Motor neuron (in vitro differentiated cells): ENCODE measurements at places on chromosomes 1 and 21. TPM values are rescaled to one million over a fixed set of nuclear protein-coding genes. Genes with fewer than 3 reads are reported as not detected.
A peak's percentile ranks its signal among the peaks of the same experiment; 100 is the strongest.

DNA sequence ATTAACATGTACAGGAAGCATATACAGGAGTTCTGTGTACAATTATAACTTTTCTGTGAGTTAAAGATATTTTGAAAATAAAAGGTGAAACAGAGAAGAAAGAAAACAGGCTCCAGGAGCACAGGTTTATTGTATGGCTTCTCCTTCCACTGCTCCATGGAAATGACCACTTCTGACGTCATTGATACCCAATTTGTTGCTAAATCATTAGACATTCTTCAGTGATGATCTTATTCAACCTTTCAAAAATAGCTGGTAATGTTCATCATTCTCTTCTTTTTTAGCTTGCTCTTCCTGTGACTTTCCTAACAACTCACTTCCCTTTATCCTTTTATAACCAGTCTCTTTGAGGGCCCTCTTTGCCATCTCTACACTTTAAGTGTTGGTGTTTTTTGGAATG, 77.8 kb downstream of the KCNK2 start:
- no peak for ATAC-seq

- ATAC-seq, result no peak
Observed at GRCh38 chr1:147729315-147729714, 31.1 kb downstream of the GJA5 start.

DNA sequence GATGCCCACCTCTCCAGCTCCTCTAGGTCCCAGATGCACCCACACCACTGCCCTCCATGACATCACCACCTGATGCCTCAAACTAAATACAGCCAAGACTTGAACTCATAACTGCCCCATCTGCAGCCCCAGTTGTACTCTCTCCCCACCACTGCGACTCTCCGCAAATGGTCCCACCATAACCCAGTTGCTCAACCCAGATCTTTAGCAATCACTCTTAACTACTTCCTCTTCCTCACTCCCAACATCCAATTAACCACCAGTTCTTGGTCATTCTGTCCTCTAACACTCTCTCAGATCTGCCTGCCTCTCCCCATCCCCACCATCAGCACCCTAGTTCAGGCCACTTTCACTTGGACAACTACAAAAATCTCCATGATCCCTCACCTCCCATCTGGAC, 36.8 kb upstream of the PLA2G2C start:
- no peak for ATAC-seq

GRCh38 chr1:246784621-246785493, 60.6 kb downstream of the SCCPDH start:
- ATAC-seq, result peak; percentile 35

- ATAC-seq, result peak; percentile 61
Observed at GRCh38 chr1:97332716-97333115, 588.1 kb downstream of the DPYD start.

DNA sequence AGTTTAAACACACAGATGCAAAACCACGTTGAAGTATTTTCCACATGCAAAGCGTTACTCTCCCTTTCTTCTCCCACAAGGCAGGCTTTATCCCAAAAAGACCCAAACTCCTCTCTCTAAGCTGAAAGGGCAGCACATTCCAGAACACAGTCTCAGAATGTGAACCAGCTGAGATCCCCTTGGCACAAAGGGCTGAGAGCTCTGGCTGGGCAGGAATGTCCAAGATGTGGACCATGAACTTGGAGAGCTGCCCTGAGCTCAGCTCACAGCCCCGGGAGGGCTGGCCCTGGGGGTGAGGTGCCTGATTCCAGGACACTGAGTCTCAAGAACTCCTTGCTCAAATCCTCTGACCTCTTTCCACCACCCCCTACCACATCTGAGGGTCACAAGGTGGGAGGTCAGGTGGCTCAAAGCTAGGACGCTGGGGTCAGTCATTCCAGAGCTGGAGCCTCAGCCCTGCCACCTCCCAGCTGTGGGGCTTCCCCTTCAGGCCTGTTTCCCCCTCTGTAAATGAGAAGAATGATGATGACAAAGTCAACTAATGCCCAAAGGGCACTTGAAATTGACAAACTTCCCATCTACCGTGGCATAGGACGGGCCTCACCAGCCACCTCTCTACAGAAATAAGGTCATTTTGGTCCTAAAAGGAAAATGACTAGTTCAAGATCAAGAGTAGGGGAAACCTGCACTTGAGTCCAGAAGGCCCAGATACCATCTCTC, 11.5 kb downstream of the ALDH4A1 start:
- ATAC-seq, result no peak

DNA sequence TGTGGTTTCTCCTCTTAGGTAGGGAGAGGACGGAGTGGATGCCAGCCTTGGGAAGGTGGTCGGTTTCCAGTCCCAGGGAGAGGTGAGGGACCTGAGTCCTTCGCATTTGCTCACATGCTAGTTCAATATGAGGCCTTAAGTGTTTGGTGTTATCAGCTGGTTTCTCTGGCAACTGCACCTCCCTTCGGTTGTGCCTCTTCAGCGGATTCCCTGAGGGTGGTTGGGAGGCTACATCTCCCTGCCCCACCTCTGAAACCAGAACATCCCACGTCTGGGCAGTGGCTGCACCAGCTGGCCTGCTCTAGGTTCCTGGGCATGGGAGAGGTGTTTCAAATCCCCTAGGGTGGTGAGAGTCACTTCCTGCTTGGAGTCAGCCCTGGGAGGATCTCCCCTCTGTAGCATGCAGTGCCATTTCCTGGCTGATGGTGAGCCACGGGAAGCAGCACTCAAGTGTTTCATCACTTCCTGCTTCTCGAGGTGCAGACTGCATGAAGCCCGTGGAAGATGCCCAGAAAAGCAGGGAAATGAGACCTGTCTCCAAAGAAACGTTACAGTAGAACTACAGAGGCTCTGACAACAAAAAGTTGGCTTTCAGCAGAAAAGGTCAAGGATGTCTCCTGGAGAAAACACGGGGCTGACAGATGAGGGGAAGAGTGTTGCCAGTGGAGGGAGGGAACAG, 4.5 kb downstream of the TMEM125 start:
- peak; percentile 28 for ATAC-seq

Gene ETV3L
- total RNA-seq, result 0.05 TPM in 1 of 2 replicates, not detected in the other

Gene ABCA4
- total RNA-seq, result 1.8 and 3.6 TPM in 2 replicates

GRCh38 chr1:67629370-67630075, 55.5 kb upstream of the GADD45A start:
- no peak for ATAC-seq

DNA sequence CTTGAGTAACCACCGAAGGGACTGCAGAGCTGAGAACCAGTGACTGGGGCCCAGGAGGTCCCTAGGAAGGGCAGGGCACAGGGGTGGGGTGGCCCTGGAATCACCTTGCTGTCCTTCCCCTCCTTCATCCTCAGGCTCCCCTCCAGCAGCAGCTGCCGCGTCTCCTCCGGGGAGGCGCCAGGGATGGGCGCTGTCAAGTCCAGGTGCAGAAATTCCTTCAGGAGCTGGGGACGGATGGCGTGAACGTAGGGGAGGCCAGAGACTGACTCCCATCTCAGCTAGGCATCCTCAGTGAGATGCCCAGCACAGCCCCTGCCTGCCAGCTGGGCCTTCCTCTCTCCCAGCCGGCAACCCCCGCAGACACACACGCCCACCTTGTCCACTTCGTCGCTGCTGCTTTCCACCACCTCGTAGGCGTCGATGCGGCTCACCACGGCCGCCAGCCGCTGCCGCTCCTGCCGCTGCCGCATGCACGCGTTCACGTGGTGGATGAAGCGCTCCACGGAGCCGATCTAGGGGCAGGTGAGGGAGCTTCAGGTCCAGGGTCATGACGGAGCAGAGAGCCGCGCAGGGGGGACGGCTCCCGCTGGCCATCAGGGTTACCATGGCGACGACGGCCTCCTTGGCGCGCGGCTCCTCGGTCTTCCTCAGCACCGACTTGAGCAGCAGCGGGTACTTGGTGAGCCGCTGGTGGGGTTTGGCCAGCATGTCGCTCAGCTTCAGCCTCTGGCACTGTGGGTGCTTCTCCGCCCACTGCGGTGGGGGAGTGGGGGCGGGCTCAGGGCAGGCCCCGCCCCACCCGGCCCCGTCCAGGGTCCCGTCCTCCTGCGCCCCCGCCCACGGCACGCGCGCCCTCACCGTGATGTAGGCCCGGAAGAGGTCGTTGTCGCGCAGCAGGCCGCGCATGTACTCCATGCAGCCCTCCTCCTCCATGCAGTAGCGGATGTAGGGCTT, 4.4 kb upstream of the TNFRSF25 start:
- no peak for ATAC-seq

DNA sequence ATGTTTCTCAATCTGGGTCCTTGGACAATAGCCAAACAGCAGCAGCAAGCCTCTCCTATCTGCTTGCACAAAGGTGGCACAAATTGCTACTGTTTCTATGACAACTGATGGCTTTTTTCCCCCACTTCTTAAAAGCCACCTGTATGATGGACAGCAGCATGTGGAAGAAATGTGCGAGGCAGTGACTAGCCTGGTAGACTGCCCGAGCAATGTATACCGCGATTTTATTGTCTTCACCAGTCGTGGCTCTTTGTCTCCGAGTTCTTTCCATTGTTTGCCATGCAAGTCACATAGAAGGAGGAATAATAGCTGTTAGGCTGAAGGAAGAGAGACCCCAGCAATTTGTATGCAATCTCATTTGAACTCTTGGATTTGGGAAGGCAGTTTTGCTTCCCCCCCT, 79.4 kb downstream of the S1PR1 start:
- peak; percentile 90 for ATAC-seq

DNA sequence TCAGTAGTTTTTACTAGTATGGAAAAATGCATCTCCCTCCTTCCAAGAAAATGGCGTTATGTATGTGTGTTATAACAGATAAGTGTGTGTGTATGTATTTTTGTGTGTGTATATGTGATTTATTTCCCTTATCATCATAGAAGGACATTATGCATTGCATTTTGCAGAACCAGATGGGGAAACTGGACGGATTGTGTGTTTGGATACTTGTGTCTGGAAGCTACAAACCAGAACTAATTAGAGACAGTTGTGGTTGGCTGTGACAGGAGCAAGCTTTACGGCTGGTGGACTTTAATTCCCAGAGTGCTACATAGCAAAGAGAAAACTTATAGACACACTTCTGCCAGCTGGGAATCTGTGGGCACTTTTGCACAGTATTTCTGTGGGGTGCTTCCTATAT, 162.5 kb downstream of the RWDD3 start:
- no peak for ATAC-seq

- ATAC-seq, result peak; percentile 69
Observed at GRCh38 chr1:204255966-204256365, 42.2 kb upstream of the GOLT1A start.

GRCh38 chr21:44903050-44903685, 17.5 kb downstream of the ITGB2 start:
- ATAC-seq, result no peak
